ENCODE measurements at places on chromosomes 4 and X.

DNA sequence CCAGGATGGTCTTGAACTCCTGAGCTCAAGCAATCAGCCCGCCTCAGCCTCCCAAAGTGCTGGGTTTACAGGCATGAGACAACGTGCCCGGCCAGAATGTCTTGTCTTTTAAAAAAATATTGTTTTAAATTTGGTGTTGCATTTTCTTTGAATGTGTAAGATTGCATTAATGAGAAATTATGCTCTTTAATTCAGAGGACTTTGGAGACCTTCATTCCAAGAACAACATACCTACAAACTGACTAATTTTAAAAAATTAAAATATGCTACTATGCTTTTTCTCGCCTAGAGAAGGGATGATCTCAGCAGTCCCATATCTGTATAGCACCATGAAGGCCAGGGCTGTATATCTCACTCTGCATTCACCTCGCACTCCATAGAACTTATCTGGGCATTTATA, 204.3 kb upstream of the SLC7A11 start:
- DNase-seq = no peak

DNA sequence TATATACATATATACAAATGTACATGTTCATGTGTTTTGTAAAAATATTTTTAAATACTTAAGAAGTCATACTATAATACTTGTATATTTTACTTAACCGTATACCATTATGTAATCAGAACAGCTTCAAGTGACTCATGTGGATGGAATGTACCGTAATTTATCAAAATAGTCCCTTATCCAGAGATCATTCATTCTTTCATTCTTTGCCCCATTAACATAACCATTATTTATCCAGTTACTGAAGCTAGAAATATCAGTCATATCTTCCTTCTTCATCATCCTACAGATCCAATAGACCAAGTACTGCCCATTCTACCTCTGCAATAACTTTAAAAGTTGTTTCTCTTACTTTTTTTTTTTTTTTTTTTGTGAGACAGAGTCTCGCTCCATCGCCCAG, 164.2 kb downstream of the MAB21L2 start:
- DNase-seq = peak; percentile 57

GRCh38 chrX:46662188-46662958, 88.8 kb downstream of the CHST7 start:
- peak; percentile 62 for DNase-seq

DNA sequence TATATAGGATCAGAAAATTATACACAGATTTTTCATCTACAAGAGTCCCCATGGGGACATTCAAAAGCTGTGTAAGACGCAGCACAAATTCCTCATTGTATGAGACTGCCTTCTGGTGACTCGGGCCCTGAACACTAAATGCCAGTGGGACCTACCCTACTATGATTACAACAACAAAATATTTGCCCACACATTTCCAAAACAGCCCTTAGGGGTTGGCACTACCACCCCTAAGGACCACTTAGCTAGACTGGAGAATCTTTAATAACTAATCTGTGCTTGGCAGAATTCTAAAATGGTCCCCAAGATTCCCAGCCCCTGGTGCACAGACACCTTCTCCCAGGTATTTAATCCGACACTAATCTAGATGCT, 29.1 kb downstream of the UCHL1 start:
- no peak for DNase-seq

DNA sequence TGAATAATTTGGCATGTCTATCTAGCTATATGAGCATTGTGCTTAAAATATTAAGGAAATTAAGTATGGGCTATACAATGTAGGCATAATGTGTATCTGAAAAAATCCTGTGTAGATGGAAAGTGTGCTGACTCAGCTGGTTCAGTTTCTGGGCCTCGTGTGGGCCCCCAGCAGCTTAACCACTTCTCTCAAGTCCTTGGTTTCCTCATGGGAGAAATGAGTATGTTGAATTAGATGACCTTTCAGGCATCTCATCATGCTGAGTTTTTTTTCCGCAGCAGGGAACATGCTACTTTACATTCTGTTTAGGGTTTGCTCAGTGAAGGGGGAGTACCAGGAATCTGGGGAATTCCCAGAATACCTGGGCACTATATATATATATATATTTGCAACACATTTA, 30.5 kb downstream of the RHOH start:
- no peak for DNase-seq

- no peak for DNase-seq
Measured at GRCh38 chr4:77731656-77732055, 87.5 kb downstream of the CNOT6L start.

- peak; percentile 62 for DNase-seq
Measured at GRCh38 chr4:43331226-43332051, 438.9 kb downstream of the GRXCR1 start.

DNA sequence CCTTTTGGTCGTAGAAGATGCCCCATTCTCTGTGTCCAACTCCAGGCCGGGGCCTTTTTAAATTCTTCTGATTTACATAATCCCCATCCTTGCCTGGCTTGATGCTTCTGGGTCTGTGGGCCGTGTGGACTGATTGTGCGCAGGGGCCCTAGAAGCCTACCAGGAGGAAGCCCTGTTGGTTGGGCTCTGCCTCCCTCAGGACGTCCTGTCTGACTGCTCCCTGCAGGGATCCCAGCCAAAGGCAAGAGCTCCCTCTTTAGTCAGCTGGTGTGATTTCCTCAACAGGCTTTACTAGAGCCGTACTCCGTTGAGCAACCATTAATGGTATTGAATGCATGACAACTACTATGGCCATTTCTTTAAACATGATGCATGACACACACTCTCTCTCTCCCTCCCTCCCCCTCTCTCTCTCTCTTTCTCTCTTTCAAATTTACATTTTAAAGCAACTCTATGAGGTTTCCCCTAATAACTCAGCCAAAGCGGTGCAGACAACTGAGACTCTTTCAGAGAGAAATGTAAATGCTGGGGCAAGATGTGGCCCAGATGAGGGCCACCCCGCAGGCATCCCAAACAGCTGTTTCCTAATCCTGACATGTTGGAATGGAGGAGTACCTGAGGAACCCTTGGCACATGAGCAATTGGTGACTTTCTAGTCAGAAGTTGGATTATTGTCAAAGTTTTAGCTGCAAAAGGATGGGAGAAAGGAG, 117.3 kb downstream of the DRD5 start:
- DNase-seq = peak; percentile 1
